Effector memory CD4-positive, alpha-beta T cell (primary cell): ENCODE measurements at places on chromosomes 16 and 17.

GRCh38 chr17:64411999-64412771 is 21.5 kb upstream of the PECAM1 start:
- DNase-seq, result no peak

- no peak for DNase-seq
Observed at GRCh38 chr16:27793249-27793622, 243.3 kb downstream of the KATNIP start.

DNA sequence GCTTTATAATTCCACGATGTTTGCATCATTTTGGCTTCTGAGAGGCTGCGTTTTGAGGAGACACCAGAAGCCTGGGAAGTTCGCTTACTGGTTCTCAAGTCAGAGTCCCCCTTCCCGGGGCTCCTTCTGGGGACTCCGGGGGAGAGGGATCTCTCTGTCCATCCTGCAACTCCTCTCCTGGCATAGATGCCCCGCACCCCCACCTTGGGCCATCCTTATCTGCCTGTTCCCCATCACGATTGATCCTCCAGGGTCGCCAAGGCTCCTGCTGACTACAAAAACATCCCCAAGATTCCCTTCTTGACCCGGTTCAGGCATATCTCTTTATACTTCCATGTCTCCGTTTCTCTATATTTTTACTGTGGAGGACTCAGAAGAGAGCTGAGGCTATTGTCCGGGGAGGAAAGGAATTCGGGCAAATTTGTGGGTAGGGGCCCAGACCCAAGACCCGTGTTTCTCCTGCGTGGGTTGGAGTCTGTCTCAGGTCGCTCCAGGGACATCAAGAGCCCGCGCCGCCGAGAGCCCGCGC is 18.4 kb upstream of the HOXB13 start:
- DNase-seq, result no peak

- DNase-seq, result no peak
Observed at GRCh38 chr17:13541032-13541480, 60.7 kb downstream of the HS3ST3A1 start.

GRCh38 chr17:46184696-46185095 is 8.5 kb downstream of the KANSL1 start:
- DNase-seq, result no peak

DNA sequence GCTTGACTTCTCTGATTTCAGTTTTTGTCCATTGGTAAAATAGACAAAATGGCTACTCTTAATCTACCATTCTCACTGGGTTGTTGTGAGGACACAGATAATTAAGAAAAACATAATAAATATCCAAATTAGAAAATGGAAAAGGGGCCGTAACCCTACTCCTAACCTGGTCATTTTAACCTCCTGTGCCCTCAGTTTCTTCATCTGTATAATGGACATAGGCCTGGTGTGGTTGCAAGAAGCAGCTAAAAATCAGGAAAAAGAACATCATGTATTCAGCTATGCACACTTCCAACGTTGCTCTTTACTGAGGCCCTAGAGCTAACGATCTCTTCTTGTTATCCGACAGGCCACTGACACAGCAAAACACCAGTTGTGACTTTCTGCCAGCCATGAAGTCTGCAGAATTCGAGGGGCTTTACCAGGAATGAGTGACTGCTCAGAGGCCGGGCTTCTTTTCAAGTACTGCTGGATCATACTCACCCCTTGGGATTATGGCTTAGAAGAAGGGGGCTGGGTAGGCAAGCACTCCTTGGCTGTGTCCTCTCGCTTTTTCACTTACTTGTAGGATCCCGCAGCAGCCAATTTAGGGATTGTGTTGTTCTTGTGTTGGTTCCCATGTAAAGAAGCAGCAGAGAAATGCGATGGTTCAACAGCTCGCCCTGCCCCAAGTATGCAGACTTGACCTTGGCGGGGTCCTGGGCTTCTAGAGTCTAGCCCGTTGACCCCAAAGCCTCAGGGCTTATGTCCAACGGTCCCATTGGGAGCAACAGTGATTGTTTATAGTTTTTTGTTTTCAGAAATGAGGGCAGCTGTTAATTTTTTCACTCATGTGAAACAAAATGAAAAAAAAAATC is 20.9 kb downstream of the LDAF1 start:
- no peak for DNase-seq

DNA sequence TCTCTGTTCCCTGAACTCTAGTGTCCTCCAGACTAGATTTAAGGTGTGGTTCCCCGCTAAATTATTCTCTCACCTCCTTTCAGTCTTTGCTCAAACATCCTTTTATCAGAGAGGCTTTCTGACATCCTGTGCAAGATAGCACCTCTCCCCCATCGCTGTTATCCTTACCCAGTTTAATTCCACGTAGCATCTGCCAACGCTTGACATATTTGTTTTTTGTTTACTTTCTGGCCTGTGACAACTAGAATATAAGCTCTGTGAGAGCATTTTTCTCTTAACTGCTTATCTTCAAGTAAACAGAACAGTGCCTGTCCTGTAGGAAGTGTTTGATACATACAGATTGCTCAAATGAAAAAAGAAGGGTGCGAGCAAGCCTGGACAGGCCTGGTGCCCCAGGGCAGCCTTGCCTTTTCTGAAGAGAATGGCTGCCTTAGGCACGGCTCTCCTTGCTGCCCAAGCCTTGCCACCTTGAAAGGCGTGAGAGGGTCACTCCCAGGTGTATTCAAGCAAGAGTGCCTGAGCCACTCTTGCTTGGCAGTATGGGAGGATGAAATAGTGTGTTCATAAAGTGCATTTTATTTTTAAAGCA is 9.7 kb downstream of the DYNLL2 start:
- no peak for DNase-seq

GRCh38 chr17:79008666-79009387 is 737 bp downstream of the CANT1 start:
- DNase-seq, result no peak

GRCh38 chr17:64627797-64628196 is 34.3 kb downstream of the SMURF2 start:
- DNase-seq, result no peak

GRCh38 chr17:59519132-59519531 is 46.3 kb upstream of the DHX40 start:
- DNase-seq, result no peak

GRCh38 chr17:43140396-43141332 is 15.5 kb upstream of the BRCA1 start:
- DNase-seq, result no peak

- no peak for DNase-seq
Observed at GRCh38 chr16:50096791-50097190, 31.0 kb downstream of the HEATR3 start.

DNA sequence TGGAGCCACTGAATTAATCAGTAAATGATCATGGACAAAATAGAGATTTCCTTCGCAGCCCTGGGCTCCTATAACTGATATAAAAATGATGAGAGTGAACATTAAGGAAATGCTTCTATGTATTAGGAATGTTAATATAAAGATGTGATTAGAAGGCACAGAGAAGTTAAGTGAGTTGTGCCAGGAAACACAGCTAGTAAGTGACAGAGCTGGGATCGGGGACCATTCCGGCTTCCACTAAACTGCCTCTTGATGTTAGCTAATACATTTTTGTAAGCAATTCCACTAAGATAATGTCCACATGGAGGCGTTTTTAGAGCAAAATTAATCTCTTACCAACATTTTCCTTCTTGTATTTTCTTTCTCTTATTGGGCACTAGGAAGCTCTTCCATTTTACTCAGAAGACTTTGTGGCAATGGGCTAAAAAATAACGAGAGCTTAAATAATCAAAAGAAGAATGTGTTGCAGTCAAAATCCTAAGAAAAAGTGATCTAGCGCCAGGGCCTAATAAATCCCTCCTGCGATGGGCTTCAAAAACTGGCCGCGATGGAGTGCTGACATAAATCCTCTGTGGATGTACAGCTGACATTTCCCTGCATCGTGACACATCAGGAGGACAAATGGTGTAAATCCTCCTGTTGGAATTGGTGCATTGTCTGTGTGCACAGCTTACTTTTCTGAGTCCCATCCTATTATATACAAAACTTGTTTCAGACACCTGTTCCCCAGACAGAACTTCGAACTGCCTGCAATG is 326.1 kb upstream of the MAF start:
- no peak for DNase-seq

DNA sequence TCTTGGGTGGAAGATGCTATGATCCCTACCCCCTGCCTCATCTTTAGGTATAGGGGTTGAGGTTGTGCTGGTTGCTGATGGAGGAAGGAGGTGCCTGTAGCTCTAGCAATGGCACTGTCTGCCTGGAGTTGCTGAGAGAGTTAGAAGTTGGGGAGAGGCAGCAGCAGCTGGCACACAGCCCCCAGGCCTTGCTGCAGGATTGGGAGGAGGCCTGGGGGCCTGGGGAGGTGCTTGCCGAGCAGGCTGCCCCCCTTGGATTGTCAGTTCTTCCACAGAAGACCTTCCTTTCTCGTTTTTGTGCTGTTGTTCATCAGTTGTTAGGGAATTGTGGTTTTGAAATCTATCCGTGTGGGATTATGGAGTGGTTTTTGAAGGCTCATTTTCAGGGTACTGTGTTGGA is 52.9 kb downstream of the SEC14L1 start:
- no peak for DNase-seq

DNA sequence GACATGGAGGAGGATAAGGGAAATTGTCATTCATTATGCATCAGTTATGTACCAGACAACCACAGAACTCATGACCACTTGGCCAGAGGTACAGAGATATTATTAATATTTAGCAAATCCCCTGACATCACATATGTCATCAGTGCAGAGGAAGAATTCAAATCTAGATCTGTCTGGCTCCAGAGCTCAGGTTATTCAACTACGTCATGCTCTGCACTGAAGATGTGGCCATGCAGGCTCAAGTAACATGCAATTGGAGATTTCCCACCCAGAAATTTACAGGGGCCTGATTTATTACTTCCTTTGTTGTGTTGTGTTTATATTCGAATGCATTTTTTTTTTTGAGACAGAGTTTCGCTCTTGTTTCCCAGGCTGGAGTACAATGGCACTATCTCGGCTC is 224.3 kb downstream of the HS3ST4 start:
- no peak for DNase-seq

DNA sequence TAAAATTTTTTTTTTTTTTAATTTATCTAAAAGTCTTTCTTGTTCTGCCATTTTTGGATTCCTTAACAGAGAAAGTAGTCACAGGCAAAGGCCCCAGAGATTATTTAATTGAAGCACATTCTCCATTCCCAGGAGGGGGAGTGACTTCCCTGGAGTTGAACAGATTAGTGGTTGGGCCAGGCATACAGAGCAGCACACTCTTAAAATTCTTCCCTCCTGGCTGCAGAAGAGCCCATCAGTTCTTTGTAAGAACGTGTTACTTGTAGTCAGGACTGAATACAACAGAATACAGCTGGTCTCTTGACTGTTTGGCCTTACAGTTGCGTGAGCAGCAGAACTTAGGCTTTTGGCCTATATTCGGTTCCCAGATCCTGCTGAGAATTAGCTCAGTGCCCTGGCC is 1.8 kb downstream of the ALKBH5 start:
- no peak for DNase-seq

- DNase-seq, result no peak
Observed at GRCh38 chr17:72737151-72737690, 355.3 kb downstream of the SLC39A11 start.

GRCh38 chr16:58419241-58419990 is 27.1 kb downstream of the GINS3 start:
- DNase-seq, result no peak

- no peak for DNase-seq
Observed at GRCh38 chr17:27396941-27397340, 59.3 kb upstream of the KSR1 start.

- DNase-seq, result no peak
Observed at GRCh38 chr16:81688182-81688581, 90.9 kb upstream of the PLCG2 start.

- DNase-seq, result peak; percentile 15
Observed at GRCh38 chr17:42111871-42112551, 503 bp downstream of the DHX58 start.
